ENCODE measurements at places on chromosomes 2 and 18. TPM values are rescaled to one million over a fixed set of nuclear protein-coding genes. Genes with fewer than 3 reads are reported as not detected.

The LBX2 gene
- 3.0 TPM for total RNA-seq

DNA sequence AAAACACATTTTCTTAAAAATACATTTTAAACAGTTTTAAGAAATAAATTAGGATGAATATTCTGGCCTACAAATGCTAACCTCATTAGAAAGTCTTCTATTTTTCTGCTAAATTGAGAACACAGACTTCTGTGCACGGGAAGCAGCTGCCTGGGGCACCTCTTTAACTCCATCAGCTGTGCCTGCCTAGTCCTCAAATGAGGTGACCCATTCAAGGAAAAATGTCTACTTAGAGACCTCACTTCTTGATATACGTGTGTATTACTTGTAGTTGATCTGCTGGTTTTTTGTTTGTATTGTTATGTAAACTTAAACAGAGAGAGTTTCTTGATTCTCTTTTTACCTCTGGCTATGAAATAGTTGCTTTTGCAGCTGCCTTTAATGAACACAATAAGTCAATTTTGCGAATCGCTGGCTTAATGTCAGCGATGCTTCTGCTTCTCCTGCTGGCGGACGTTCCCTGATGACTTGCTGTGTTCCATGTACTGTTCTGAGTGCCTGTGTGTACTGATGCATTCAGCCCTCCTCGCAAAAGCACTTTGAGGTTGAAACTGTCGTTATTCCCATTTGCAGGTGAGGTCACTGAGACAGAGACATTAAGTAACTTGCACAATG, 88.7 kb upstream of the TXNDC2 start:
- no peak for DNase-seq

DNA sequence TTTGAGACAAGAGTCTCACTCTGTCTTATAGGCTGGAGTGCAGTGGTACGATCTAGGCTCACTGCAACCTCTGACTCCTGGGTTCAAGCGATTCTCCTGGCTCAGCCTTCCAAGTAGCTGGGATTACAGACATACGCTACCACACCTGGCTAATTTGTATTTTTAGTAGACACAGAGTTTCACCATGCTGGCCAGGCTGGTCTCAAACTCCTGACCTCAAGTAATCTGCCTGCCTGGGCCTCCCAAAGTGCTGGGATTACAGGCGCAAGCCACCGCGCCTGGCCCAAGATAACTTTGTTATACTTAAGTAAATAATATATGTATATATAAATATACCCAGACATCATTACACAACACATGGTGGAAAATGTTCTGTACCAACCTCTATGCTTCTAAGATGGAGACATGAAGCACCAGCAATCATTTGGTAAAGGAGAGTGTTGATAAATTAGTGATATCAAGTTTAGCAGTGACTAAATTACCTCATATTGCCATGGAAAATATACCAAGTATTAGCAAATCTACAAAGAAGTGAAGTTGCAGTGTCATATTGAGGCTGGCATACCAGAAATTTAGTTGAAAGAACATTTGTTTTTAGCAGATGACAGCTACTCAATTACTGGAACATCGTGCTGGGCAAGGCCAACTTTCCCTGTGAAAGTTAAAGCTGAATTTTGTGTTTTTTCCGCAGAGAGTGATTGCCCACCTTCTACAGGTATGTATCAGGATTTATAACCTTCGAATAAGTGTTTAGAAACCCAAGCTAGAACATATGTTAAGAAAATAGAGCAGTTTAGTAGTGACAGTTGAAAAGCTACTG, 177.7 kb downstream of the MYCN start:
- no peak for DNase-seq

GRCh38 chr18:35371412-35372195, 5.5 kb downstream of the ZNF396 start:
- DNase-seq: peak; percentile 62

- DNase-seq: no peak
These were observed 20.1 kb downstream of the SERPINB12 start for GRCh38 chr18:63562284-63562683.

- DNase-seq: peak; percentile 66
These were observed 25.5 kb upstream of the TUBB6 start for GRCh38 chr18:12282442-12283039.

DNA sequence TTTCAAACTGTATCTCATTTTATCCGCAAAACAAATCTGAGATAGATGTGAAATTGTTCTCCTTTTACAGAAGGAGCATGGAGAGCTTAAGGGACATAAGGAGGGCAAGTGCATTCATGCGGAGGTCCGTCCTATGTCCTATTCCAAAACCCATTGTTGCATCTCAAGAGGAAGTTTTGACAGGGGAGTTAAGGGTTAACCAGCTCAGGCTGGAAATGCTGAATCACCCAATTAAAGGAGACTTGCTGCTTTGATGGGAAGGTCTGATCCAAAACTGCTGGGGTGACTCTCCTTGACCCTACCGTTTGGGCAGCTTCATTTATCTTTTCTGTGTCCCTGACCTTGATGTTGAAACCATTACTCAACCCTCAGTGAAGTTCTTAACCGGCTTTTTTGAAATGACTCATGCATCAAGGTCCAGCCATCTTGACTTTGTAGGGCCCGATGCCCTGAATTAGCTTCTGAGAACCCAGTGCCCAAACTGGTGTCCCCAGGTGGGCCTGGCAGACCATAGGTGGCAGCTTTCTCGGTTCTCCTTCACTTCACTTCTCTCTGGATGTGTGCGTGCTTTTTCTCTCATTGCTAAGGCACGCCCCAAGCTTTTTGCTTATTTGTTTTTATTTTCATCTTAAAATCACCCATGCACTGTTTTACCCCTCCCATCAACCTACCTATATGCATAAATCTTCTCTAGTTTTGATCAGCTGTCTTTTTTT, 15.9 kb upstream of the TXNDC2 start:
- DNase-seq: peak; percentile 91

DNA sequence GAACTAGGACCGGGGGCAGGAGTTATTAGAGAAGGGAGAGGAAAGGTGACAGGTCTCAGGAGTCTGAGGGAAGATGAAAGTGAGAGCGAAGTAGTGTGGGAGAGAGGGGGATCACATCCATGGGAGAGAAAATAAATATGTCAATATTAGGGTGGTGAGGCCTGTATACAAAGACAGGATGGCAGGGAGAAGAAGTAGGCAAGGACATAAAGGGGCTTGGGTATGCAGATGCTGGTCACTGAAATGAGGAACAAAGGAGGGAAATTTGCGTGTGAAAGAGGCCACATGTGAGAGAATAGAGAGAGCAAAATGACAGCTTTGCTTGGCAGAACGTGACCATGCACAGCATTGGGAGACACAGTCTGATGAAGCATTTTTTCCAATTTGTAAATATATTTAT, 13.6 kb downstream of the METAP1D start:
- DNase-seq: no peak

GRCh38 chr18:50466634-50467033, 91.8 kb downstream of the SKA1 start:
- DNase-seq: no peak

Measured in fibroblast of lung (primary cell).